ENCODE measurements at places on chromosomes 2 and 18. TPM values are rescaled to one million over a fixed set of nuclear protein-coding genes. Genes with fewer than 3 reads are reported as not detected.

Gene MERTK
- 0.57 TPM for total RNA-seq

Gene CPLX4
- not detected for total RNA-seq

Gene DUSP2
- total RNA-seq = 463 TPM

Gene PRSS56
- total RNA-seq = not detected

Gene CRYGD
- total RNA-seq = not detected

Gene LOXL3
- 0.41 TPM for total RNA-seq

DNA sequence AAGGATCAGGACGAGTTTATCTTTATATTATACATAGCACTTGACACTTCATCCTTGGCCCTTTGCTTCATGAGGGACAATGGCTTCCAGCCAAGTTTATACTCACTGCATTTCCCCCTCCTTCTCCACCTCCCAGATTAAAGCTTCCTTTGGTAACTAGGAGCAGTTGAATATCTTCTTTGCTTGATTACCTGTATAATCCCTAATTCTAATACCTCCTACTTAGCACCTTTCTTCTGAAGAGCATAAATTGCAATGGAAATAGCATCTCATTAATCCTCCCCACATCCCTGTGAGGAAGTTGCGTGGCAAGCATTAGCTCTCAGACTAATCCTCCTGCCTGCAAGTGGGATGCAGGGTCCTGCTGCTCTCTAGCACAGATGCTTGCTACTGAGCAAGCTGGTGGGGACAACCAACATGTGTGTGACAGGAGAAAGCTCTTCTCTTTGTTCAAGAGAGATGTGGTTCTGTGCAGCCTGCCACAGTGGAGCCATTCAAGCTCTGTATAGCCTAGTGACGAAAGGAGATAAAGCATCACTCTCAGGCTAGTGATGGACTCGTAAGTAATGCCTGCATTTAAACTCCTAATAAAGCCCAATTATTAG, 19.1 kb downstream of the KLHL14 start:
- no peaks in the 10 kb centered on the region for H3K4me1 ChIP-seq
- peaks cover 15% of the 10 kb centered on the region for H3K27me3 ChIP-seq
- no peak for DNase-seq
- H3K4me3 ChIP-seq = no peak overlapping the region

- H3K4me1 ChIP-seq = no peaks in the 10 kb centered on the region
- DNase-seq = no peak
- H3K27me3 ChIP-seq = peaks cover 2% of the 10 kb centered on the region
- no peak overlapping the region for H3K4me3 ChIP-seq
- H3K27ac ChIP-seq = no peak overlapping the region
- no peaks in the 10 kb centered on the region for H3K36me3 ChIP-seq
These were observed 387.8 kb upstream of the RAB12 start for GRCh38 chr18:8221452-8221851.

GRCh38 chr2:48912110-48912509, 156.6 kb upstream of the LHCGR start:
- no peak for DNase-seq
- peaks cover 2% of the 10 kb centered on the region for H3K27me3 ChIP-seq
- no peak overlapping the region for H3K4me3 ChIP-seq
- H3K27ac ChIP-seq = no peak overlapping the region

DNA sequence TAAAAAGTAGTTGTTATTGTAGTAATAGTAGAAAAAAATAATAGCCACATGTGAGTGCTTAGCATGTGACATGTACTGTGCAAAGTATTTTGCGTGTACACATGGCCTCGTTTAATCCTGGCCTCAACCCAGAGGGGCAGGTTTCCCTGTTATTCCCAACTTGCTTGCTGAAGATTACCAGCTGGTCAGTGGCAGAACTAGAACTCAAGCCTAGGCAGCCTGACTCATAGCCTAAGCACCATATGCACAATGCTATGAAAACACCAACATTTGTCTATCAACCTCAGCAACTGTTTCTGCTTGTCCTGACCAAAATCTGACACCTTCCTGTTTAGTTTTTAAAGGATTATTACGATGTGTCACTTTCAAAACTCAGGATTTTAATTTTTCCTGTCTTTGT, 234.9 kb upstream of the SMAD7 start:
- no peak overlapping the region for H3K4me3 ChIP-seq
- DNase-seq = no peak
- no peaks in the 10 kb centered on the region for H3K27me3 ChIP-seq
- no peaks in the 10 kb centered on the region for H3K4me1 ChIP-seq
- H3K27ac ChIP-seq = no peak overlapping the region

DNA sequence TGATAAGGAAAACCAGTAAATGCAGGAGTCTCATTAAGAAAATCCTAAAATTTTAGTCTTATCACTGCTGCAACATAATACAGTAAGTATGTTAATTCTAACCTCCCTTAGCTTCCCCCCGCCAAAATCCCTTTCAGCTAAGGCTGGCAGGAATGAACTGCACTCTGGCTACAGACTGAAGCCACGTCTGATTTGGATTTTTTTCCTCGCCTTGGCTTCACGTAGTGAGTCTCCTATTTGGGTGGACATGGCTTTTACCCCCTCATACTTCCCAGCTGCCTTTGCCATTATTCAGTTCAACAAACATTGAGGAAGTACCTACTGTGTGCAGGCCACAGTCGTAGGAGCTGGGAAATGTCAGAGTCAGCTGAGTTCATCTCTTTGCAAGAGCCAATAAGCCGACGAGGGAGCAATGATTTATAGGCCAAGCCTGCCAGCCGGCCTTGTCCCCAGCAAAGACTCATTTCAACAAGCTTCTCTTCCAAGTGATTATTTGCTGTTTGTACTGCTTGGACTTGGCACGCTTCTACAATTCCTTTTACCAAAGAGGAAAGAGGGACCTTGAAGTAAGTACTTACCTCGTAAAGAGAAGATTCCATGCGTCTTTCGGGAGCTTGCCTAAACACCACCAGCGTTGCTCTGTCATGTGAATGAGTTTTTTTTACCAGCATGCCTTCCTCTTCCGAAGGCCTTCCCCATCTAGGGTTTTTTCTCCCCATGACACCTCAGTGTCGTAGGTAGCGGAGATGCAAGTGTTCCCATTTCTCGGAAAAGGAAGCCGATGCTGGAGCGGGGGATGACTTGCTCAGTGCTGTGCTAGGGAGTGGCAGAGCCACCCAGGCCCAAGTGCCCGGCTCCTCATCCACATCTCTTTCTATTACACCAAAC, 138.6 kb downstream of the KLHL29 start:
- H3K27me3 ChIP-seq = no peaks in the 10 kb centered on the region
- no peak for DNase-seq
- H3K27ac ChIP-seq = no peak overlapping the region
- no peak overlapping the region for H3K4me3 ChIP-seq
- no peaks in the 10 kb centered on the region for H3K36me3 ChIP-seq

DNA sequence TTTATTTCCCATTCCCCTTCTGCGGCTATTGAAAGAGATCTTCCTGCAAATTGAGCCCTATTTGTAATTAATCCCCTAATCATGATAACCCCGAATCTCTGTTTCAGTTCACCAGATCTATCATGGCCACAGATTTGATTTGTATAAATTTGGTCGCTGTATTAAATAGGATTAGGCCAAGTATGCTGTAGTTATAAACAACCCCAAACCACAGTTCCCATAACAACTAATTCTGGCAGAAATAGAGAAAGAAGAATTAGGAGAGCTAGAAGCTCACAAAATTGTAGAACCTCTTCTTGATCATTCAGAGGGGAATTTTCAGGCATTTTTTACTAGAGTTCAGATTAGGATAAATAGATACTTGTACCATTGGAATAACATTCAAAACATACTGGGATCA, 433.7 kb upstream of the TNP1 start:
- H3K27ac ChIP-seq = no peak overlapping the region
- H3K4me1 ChIP-seq = no peaks in the 10 kb centered on the region
- no peak overlapping the region for H3K4me3 ChIP-seq
- H3K36me3 ChIP-seq = no peaks in the 10 kb centered on the region

GRCh38 chr2:216776066-216776850, 80.9 kb upstream of the IGFBP5 start:
- peaks cover 4% of the 10 kb centered on the region for H3K27me3 ChIP-seq
- no peaks in the 10 kb centered on the region for H3K36me3 ChIP-seq
- H3K4me3 ChIP-seq = no peak overlapping the region
- DNase-seq = no peak

DNA sequence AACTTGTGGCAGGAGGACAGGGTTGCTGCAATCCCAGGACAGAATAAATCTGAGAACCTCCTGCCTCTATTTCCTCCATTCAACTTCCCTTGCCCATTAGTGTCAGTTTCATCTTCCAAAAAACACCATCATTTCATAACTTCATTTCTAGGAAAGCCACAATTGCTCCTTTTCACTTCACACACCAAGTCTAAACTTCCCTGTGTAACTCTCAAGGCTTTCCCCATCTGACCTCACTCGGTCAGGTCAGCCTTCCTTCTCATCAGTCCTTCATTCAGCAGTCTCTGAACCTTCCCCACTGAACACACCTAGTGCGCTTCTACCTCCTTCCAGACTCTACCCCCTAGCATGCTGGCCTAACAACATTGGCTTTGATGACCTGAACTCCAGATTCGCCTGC, 35.8 kb downstream of the TCF7L1 start:
- H3K27me3 ChIP-seq = no peaks in the 10 kb centered on the region
- no peaks in the 10 kb centered on the region for H3K36me3 ChIP-seq
- no peaks in the 10 kb centered on the region for H3K4me1 ChIP-seq
- no peak overlapping the region for H3K4me3 ChIP-seq

DNA sequence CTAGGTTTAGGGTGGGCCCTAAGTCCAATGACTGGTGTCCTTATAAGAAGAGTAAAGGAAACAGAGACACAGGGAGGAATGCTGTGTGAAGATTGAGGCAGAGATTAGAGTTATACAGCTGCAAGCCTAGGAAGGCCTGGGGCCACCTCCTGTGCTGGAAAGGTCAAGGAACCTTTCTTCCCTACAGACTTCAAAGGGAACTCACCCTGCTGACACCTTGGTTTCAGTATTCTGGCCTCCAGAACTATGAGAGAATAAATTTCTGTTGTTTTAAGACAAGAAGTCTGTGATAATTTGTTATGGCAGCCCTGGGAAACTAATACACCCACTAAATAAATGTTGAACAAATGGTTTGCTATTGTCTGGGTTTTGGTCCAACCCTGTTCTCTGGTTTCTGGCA, 102.3 kb upstream of the NEUROD1 start:
- no peak for DNase-seq
- H3K4me1 ChIP-seq = peaks cover 3% of the 10 kb centered on the region
- H3K4me3 ChIP-seq = no peak overlapping the region
- no peak overlapping the region for H3K27ac ChIP-seq
- peaks cover 10% of the 10 kb centered on the region for H3K27me3 ChIP-seq
